ENCODE measurements at places on chromosomes 12 and 14. TPM values are rescaled to one million over a fixed set of nuclear protein-coding genes. Genes with fewer than 3 reads are reported as not detected.
A peak's percentile ranks its signal among the peaks of the same experiment; 100 is the strongest.

- DNase-seq = no peak
These were observed 47.6 kb downstream of the ADIPOR2 start for GRCh38 chr12:1738446-1738845.

GRCh38 chr14:73833530-73834260 is 17.9 kb upstream of the PTGR2 start:
- no peak for DNase-seq

GRCh38 chr14:54882521-54882920 is 20.1 kb downstream of the GCH1 start:
- no peak for DNase-seq

DNA sequence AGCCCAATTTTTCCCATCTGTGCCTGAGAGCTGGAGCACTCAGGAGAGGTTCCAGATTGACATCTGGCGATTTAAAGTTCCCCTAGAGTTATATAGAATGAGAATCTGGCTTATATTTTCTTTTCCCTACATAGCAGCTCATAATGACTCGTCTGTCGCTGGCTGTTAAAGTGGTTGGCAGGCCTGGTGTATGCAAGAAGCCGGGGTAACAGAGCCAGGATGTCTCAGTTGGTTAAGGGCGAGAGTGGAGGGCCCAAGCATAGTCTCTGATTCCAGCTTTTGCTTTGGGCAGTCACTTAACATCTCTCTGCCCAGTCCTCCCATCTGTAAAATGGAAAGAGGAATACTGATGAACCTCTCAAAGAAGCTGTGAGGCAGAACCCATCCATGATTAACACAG is 751.6 kb downstream of the NOVA1 start:
- no peak for DNase-seq

Gene TAS2R46
- 0.23 TPM for total RNA-seq

DNA sequence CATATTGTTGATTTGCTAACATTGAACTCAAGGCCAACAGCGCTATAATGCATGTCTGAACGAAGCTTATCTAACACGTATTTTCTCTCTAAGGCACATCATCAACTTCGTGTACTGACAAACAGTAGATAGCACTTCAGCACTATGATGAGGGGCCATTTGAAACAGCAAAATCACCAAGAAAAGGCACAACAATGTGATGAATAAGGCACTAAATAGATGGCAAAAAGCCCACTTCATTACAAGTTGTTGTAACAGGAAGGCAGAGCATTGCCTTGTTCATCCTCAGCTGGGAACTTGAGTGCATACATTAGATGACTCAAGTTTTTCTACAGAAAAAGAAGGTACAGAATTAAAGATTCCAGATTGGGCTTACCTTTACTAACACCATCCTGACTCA is 75.2 kb downstream of the LIN7A start:
- no peak for DNase-seq

DNA sequence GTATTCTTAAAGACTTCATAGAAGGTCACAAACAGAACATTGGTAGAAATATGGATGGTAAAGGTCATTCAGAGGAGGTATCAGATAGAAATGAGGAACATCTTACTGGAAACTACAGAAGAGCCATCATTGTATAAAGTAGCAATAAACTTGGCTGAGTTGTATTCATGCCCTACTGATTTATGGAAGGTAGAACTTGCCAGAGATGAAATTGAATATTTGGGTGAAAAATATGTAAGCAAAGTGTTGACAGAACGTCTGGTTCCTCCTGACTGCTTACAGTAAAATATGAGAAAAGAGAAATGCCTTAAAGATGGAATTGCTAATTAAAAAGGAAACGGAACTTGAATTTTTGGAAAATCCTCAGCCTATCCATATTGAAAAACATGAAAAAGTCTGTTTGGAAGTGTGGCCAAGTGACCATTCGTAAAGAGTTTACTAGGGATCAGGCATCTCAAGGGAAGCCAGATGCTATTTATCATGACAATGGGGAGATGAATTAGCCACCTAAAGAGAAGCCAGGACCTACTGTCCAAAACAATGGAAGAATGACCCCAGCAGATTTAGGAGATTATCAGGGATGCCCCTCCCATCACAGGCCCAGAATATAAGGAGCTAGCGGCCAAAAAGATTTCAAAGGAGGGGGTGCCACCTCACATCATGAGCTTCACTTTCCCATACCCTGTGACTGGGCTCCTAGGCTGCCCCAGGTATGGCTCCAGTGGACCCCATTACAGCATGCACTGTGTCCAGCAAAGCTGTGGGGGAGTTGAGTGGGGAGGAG is 189.3 kb downstream of the ITPR2 start:
- DNase-seq = no peak

Gene PRKAB1
- 9.9 TPM for total RNA-seq

GRCh38 chr12:39867631-39868327 is 238.1 kb downstream of the SLC2A13 start:
- no peak for DNase-seq

- no peak for DNase-seq
These were observed 48.6 kb upstream of the BCAT1 start for GRCh38 chr12:24997496-24997895.

- DNase-seq = no peak
These were observed 9.8 kb downstream of the ADCY4 start for GRCh38 chr14:24325041-24325530.

- DNase-seq = no peak
These were observed 25.7 kb downstream of the NUAK1 start for GRCh38 chr12:106113042-106113441.

GRCh38 chr14:106845286-106846087 is 1319.1 kb downstream of the TMEM121 start:
- DNase-seq = no peak

DNA sequence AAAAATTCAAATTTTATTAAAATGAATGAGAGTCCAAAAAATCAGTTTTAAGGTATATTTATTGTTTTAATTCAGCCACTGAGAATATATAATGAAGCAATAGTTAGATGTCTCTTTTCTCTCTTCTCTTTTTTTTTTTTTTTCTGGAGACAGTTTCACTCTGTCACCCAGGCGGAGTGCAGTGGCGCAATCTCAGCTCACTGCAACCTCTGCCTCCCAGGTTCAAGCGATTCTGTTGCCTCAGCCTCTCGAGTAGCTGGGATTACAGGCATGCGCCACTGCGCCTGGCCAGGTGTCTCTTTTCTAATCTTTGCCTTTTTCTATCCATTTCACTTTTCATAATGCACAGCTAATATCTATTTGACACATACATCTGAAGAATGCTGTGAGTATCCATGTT is 307.1 kb upstream of the RGS6 start:
- DNase-seq = no peak

DNA sequence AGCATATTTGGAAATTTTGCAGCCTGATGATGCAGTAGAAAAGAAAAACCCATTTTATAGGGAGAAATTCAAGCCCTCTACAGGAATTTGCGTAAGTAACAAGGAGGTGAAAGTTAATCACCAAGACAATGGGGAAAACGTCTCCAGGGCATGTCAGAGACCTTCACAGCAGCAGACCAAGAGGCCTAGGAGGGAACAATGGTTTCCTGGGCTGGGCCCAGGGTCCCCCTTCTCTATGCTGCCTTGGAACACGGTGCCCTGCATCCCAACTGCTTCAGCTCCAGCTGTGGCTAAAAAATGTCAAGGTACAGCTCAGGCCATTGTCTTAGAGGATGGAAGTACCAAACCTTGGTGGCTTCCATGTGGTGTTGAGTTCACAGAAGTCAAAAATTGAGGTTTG is 6.5 kb upstream of the KRT6C start:
- DNase-seq = no peak

Gene TRPV4
- total RNA-seq = 0.07 TPM

Gene HOXC12
- not detected for total RNA-seq

DNA sequence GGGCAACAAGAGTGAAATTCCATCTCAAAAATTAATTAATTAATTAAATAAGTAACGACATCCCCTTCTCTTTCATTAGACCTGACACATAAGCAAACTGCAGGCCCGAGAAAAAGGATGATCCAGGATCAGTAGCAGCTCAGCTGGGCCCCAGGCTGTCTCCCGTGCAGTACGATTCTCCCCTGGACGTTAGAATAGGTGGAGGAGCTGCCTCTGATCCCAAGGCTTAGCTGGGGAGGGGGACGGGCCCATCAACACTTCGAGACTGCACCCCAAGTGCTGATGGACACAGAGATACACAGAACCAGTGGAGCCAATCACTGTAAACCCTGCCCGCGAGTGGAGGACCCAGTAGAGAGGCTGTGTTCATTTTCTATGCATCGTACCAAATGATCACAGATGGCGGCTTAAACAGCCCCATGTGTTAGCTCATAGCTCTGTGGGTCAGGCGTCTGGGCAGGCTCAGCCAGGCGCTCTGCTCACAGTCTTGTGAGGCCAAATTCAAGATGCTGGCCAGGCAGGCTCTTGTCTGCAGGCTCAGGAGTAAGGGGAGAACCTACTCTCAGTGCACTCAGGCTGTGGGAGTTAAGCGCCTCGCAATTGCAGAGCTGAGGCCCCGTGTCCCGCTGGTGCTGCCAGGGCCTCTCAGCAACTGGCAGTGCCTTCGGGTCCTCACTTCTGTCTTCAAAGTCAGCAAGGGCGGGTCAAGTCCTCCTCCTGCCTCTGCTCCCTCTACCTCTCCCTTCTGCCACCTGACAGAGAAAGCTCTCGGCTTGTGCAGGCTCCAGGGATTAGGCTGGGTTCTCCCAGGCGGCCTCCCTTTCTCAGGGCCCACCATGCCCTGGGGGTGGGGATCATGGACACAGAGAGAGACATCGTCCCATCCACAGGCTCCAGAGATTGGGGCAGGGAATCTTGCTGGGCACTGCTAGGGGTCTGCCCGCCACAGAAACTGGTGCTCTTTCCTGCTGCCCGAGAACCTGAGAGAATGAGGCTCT is 26.4 kb downstream of the RIMBP2 start:
- no peak for DNase-seq

DNA sequence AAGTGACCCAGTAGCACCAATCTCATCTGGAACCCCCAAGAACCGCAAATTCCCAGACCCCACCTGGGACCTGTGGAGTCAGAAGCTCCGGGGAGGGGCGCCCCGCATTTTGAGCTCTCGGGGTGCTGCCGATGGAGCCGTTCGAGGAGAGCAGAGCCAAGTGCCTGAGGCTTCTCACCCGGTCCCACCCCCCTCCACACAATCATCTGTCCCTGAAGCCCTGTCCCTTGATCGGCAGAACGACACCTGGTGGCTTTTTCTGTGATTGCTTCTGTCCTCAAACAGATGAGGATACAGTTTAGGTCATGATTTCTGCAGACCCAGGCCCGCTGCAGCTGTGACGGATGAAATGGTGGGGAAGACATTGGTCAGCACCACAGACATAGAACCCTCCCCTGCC is 74.7 kb downstream of the NOC4L start:
- no peak for DNase-seq

Gene GPRC5D
- total RNA-seq = not detected

GRCh38 chr12:59186451-59186850 is 266.1 kb upstream of the LRIG3 start:
- no peak for DNase-seq

GRCh38 chr14:97976861-97977260 is 1179.7 kb downstream of the VRK1 start:
- DNase-seq = peak; percentile 54

DNA sequence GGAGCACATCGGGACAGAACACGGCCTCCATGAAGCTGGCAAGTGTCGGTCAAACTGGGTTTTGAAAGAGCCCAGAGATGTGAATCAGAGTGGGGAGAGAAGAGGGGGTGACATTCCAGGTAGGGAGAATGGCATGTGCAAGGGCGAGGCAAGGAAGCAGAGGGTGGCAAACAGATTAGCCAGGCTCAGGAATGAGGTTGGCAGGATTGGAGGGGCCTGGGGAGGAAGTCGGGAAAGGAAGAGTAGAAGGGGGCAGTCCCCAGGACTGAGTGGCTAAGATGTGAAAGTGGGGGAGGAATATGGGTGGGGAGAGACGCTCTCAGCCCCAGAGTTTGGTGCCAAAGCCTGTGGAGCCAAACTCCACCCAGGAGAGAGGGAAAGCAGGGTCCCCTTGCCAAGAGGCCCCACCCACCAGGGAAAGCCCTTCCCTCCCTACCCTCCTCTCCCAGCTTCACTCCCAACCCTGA is 5.5 kb upstream of the HDAC7 start:
- DNase-seq = peak; percentile 80

GRCh38 chr14:29030970-29031369 is 264.4 kb downstream of the FOXG1 start:
- DNase-seq = no peak

DNA sequence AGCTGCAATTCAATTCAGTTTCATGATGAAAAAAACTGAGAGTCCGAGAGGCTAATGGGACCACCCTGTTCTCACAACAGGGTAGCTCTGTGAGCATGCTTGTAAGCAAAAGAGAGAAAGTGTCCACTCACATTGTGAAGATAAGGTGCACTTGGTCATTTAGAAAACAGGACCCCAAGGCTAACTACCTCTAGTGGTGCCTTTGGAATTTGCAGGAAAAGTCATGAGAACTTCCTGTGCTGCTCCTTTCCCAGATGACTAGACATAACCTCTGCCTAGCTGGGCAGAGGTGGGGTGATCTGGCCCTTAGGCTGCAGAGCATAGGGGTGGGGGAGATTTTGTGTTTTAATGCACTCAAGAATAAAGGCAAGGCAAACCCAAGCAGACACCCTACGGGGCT is 118.9 kb downstream of the STAB2 start:
- no peak for DNase-seq

DNA sequence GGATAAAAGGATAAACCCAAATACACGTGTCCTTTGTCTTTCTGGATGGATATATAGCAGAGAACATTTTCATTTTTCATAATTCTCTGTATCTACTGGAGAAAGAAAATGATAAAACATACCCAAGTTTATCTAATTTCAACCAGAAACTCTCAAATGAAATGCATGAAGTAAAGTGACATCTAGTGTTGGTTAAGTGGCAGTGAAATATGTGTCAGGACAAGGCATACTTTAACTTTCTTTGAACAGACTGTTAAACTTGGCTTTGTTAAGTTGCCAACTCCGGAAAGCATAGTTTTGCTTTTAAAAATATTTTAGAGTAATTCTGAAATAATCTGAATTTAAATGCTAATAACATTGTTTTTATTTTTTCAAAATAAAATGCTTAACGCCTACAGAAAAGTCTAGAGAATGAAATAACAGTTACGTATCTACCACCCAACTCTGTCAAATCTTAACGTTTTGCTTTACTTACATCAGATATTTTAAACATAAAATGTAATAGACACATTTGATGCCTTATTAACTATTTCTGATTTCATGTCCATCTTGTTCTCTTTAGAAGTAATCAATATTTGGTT is 25.2 kb upstream of the NTN4 start:
- no peak for DNase-seq

DNA sequence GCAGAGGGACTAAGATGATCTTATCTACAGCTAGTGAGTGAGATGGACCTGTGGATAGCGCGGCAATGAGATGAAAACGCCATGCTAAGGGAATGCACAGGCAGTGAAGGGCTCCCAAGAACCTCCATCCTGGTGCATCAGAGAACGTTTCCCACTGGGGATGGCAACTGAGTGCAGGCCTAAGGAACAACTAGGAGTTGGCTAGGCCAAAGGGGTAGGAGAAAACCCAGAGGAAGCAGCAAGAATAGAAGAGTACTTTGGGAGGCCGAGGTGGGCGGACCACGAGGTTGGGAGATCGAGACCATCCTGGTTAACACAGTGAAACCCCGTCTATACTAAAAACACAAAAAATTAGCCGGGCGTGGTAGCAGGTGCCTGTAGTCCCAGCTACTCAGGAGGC is 24.6 kb upstream of the BATF start:
- DNase-seq = no peak

- peak; percentile 97 for DNase-seq
These were observed at the start of gene DYNC1H1 for GRCh38 chr14:101964297-101965180. TSS of gene DYNC1H1 (plus strand) at chr14:101964573. CDS start at chr14:101964692, 119 bp downstream.
